ENCODE measurements at places on chromosomes 16 and 17. TPM values are rescaled to one million over a fixed set of nuclear protein-coding genes. Genes with fewer than 3 reads are reported as not detected.
A peak's percentile ranks its signal among the peaks of the same experiment; 100 is the strongest.

CHST4 gene
- total RNA-seq: 0.09 TPM

TEKT5 gene
- total RNA-seq: not detected

KRTAP4-4 gene
- not detected for total RNA-seq

SLC13A2 gene
- total RNA-seq: not detected

MGAT5B gene
- total RNA-seq: not detected

GRCh38 chr16:31111881-31112466 lies 3.8 kb downstream of the BCKDK start:
- peak overlapping the region; percentile 50 for H3K27ac ChIP-seq
- no peak overlapping the region for H3K4me3 ChIP-seq
- H3K27me3 ChIP-seq: no peaks in the 10 kb centered on the region

- H3K4me3 ChIP-seq: no peak overlapping the region
- H3K27me3 ChIP-seq: no peaks in the 10 kb centered on the region
- no peak for DNase-seq
- peak overlapping the region; percentile 93 for H3K27ac ChIP-seq
- no peaks in the 10 kb centered on the region for H3K36me3 ChIP-seq
- peaks cover 34% of the 10 kb centered on the region for H3K4me1 ChIP-seq
These were observed 2.6 kb downstream of the RAI1 start for GRCh38 chr17:17683710-17684365.

- DNase-seq: no peak
- peaks cover 45% of the 10 kb centered on the region for H3K36me3 ChIP-seq
- H3K4me1 ChIP-seq: peaks cover 14% of the 10 kb centered on the region
- H3K27me3 ChIP-seq: no peaks in the 10 kb centered on the region
- no peak overlapping the region for H3K27ac ChIP-seq
- no peak overlapping the region for H3K4me3 ChIP-seq
These were observed 5.0 kb downstream of the HBQ1 start for GRCh38 chr16:185213-185612.

- no peak overlapping the region for H3K27ac ChIP-seq
- H3K27me3 ChIP-seq: no peaks in the 10 kb centered on the region
- no peaks in the 10 kb centered on the region for H3K36me3 ChIP-seq
- H3K4me3 ChIP-seq: peak overlapping the region; percentile 3
These were observed 7.5 kb downstream of the AXIN2 start for GRCh38 chr17:65553646-65554552.

DNA sequence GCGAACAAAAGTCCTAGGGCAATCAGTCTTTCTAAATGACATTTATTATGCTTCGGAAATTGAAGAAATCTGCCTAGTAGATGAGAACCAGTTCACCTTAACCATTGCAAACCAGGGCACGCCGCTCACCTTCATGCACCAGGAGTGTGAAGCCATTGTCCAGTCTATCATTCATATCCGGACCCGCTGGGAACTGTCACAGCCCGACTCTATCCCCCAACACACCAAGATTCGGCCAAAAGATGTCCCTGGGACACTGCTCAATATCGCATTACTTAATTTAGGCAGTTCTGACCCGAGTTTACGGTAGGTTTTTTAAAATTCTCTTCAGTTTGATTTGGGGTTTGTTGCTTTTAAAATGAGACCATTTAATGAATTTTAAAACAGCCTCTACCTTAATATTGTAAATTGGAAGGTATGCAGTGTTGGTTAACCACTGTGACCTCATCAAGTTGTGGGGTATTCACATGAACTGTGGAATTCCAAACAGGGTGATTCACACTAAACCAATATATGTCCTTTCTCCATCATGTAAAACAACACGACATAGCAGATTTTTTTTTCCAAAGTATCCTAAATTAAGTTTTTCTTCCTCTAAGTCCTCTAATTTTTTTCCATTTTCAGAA lies 6.2 kb upstream of the EVI2A start:
- no peak overlapping the region for H3K4me3 ChIP-seq
- no peaks in the 10 kb centered on the region for H3K27me3 ChIP-seq
- H3K36me3 ChIP-seq: peaks cover 54% of the 10 kb centered on the region
- H3K27ac ChIP-seq: no peak overlapping the region
- no peaks in the 10 kb centered on the region for H3K4me1 ChIP-seq
- no peak for DNase-seq

GRCh38 chr17:49514071-49514721 lies 19.1 kb downstream of the NGFR start:
- no peaks in the 10 kb centered on the region for H3K27me3 ChIP-seq
- peaks cover 42% of the 10 kb centered on the region for H3K4me1 ChIP-seq
- DNase-seq: peak; percentile 67
- H3K36me3 ChIP-seq: no peaks in the 10 kb centered on the region
- no peak overlapping the region for H3K4me3 ChIP-seq

- H3K4me1 ChIP-seq: peaks cover 58% of the 10 kb centered on the region
- peak overlapping the region; percentile 55 for H3K27ac ChIP-seq
- no peaks in the 10 kb centered on the region for H3K36me3 ChIP-seq
- H3K27me3 ChIP-seq: no peaks in the 10 kb centered on the region
- H3K4me3 ChIP-seq: peak overlapping the region; percentile 60
These were observed 1.1 kb downstream of the ZCCHC14 start for GRCh38 chr16:87491522-87492290.

DNA sequence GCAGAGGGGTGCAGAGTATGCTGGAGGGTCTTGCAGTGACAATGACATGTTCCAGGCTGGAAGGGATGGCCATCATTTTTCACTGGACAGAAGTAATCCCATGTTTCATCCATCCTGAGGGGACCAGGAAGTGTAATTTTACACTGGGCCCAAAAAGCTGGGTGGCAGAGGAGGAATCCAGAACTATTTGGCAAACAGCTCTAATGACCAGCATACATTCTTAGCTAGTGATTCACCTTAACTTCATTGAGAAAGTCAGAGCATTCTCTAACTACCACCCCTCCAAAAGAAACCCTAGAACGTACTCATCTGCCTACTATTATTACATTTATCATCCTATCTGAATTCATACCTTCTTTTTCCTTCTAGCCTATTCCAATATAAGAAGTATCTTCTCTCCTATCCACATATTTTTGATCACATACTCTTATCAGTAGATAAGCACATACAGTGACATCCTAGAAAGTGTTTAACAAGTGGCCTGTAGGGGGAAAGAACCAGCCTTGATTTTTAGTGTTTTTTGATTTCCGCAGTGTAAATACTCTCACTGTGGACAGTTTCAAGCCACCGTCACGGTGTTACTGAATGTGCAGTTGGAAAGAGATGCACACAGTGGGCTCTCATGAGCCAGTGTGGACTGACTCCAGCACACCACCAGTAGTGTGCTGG lies 118.1 kb downstream of the FTO start:
- no peak for DNase-seq
- H3K27ac ChIP-seq: no peak overlapping the region
- no peak overlapping the region for H3K4me3 ChIP-seq
- peaks cover 33% of the 10 kb centered on the region for H3K4me1 ChIP-seq
- no peaks in the 10 kb centered on the region for H3K27me3 ChIP-seq
- no peaks in the 10 kb centered on the region for H3K36me3 ChIP-seq

DNA sequence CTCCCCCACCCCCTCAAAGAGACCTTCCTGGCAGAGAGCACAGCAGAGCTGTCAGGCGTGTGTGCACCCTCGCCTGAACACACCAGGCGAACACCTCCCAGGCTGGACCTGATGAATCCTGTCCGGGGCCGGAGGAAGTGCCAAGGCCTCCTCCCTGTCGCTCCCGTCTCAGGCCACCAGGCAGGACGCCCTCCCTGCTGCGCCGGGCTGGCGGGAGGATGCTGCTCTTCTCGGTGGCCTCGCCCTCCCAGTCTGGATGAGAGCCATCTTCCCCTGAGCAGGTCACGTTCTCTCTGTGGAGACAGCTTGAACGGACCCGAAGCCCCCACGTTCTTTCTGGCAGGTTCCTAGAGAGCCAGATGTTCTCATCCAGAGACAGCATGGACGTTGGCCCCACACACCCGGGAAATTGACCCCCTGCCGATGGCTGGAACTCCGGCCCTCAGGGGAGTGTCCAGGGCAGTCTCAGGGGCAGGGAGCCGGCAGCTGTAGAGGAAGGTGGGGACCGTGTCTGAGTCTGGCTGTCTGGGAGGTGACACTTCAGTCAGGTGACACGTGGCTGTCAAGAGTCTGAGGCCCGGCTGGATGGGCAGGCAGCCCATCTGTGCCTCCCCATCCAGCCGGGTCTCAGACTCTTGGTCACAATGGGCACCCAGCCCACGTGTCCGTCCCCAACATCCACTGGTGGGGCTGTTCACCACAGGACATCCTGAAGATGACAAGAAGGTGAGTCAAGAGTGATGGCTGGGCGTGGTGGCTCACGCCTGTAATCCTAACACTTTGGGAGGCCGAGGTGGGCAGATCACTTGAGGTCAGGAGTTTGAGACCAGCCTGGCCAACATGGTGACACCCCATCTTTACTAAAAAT lies 5.0 kb upstream of the TIMP2 start:
- no peaks in the 10 kb centered on the region for H3K36me3 ChIP-seq
- no peaks in the 10 kb centered on the region for H3K27me3 ChIP-seq
- H3K27ac ChIP-seq: no peak overlapping the region

DNA sequence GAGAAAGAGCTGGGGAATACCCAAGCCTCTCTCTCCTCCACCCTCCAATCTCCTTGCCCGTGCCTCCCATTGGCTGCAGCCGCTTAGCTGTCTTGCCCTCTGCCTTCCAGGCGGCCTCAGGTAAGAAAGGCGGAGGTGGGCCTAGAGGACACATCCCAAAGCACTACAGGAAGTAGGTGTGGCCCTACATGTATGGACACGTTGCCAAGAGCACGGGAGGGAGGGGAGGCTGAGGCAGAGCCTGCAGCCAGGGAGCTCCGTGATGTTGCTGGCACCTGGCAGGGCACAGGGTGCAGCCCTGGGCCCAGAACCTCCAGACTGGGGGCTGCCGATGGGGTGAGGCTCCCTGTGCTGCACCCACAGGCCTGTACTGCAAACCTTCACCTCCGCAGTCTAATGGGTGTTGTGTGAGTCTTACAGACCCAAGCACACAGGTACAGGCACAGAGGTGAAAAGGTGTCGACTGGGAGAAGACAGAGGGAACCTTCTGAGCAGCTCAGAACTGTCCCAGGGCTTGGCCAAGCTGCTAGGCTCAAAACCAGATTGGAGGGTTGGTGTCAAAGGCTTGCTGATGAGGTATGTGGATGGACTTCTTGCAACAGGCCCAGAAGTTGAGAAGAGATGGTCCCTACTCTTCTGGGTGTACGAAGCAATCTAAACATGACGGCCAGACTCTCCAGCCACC lies 23.5 kb upstream of the FOXK2 start:
- DNase-seq: no peak
- no peaks in the 10 kb centered on the region for H3K36me3 ChIP-seq
- H3K4me3 ChIP-seq: no peak overlapping the region
- H3K27me3 ChIP-seq: no peaks in the 10 kb centered on the region
- peaks cover 28% of the 10 kb centered on the region for H3K4me1 ChIP-seq

- DNase-seq: no peak
- H3K36me3 ChIP-seq: peaks cover 57% of the 10 kb centered on the region
- H3K27ac ChIP-seq: no peak overlapping the region
- H3K4me1 ChIP-seq: no peaks in the 10 kb centered on the region
- H3K4me3 ChIP-seq: no peak overlapping the region
- H3K27me3 ChIP-seq: no peaks in the 10 kb centered on the region
These were observed 68.5 kb downstream of the RPA1 start for GRCh38 chr17:1898332-1898731.

- H3K36me3 ChIP-seq: no peaks in the 10 kb centered on the region
- H3K27ac ChIP-seq: no peak overlapping the region
These were observed 142.3 kb downstream of the RGS9 start for GRCh38 chr17:65279456-65279855.

- DNase-seq: no peak
- H3K4me1 ChIP-seq: no peaks in the 10 kb centered on the region
- H3K36me3 ChIP-seq: no peaks in the 10 kb centered on the region
- no peak overlapping the region for H3K27ac ChIP-seq
These were observed 131.3 kb downstream of the CBLN1 start for GRCh38 chr16:49150341-49150740.

GRCh38 chr16:27326738-27327585 lies 13.2 kb downstream of the IL4R start:
- no peaks in the 10 kb centered on the region for H3K27me3 ChIP-seq
- peak; percentile 73 for DNase-seq
- peak overlapping the region; percentile 89 for H3K27ac ChIP-seq

All from heart right ventricle (tissue), 16 donors.